ENCODE measurements at places on chromosomes 11 and 22.

- no peak for DNase-seq
Observed at GRCh38 chr11:84924154-84924692, 702.9 kb downstream of the DLG2 start.

- peak; percentile 89 for DNase-seq
Observed at GRCh38 chr11:28666632-28667031, 558.4 kb downstream of the METTL15 start.

GRCh38 chr11:12154871-12155668 lies 44.7 kb downstream of the MICAL2 start:
- no peak for DNase-seq

GRCh38 chr22:22769434-22770279 lies 118.0 kb upstream of the IGLL5 start:
- DNase-seq: no peak

DNA sequence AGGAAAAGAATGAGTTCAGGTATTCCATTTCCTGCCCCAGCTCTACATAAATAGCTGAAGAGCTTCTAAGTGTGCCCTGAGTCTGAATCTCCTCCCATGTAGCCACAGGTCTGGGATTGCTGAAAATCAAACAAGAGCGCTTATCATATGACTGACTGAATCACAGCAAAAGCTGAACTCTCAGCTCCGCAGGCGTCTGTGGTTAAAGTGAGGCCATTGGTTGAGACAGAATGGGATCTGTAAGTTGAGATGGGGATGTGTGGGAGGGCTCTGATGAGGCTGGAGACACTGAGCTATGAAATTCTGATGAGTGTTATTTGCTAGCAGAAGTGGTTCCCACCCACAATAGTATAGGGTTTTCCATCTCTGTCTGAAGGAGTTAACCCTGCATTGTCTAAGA lies 637.0 kb downstream of the OPCML start:
- DNase-seq: no peak

DNA sequence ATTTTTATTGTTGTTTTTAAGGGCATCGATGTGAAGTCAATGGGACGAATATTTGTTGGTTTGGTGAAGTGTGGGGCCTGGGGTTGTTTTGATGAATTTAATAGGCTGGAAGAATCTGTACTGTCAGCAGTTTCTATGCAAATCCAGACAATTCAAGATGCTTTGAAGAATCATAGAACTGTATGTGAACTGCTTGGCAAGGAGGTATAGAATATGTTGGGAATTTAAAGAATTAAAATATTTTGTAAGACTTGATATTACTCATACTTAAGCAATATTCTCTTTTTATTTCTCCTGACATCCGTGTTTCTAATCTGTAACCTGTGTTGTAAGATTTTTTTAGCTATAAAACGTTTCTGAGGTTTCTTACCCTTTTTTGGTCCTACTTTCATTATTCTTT lies 61.6 kb downstream of the DYNC2H1 start:
- DNase-seq: no peak

GRCh38 chr11:134642206-134642605 lies 230.2 kb upstream of the B3GAT1 start:
- DNase-seq: no peak

- peak; percentile 85 for DNase-seq
Observed at GRCh38 chr22:27107824-27108223, 450.4 kb downstream of the MIAT start.

DNA sequence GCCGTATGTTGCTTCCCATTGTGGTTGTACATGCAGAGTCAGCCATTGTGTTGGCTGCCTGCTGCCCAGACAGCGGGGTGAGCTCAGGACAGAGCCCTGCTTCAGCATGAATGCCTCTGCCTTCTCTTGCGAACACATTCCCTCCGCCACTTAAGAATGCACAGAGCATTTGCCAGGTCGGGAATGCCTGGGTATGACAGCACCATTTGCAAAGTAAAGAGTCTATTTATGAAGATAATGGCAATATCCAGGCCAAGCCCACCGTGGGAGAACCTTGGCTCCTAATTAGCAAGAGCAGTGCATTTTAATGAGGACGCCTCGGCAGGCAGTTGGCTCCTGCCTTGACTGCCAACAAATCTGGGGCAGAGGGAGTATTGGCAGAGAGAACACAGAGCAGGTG lies 62.5 kb upstream of the SORL1 start:
- no peak for DNase-seq

- DNase-seq: no peak
Observed at GRCh38 chr11:116420030-116420429, 352.8 kb downstream of the BUD13 start.

DNA sequence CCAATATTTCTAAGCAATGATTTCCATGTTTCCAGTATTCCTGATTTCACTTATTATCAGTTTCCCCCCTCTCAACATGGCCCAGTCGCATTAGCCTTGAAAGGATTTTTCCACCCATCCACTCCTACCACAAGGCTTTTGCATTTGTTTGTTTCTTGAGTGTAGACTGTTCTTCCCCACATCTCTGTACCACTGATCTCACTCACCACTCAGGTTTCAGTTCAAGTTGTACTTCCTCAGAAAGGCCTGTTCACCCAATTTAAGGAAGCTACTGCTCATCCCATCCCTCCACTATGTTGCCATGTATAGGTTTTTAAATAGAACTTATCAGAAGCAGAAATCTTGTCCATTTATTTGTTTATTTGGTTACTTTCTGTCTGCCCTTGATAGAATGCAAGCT lies 472.3 kb downstream of the FAM181B start:
- DNase-seq: no peak

GRCh38 chr11:61025821-61026120 lies 54.3 kb downstream of the CD6 start:
- no peak for DNase-seq
